ENCODE measurements at places on chromosomes 4 and X.

DNA sequence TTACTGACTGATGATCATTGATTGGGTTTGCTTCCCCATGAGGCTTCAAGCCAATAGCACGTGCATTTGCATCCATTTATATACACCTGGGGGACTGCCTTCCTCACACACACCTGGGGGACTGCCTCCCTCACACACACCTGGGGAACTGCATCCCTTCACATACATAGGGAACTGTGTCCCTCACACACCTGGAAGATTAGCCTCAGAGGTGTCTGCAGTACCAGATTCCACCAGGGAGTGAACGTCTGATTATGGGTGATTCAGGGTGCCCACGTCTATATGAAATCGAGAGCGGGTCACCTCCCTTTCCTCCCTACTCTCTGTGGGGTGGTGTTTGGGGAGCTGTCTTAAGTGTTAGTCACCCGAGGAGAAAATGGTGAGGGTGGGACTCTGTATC, 16.9 kb downstream of the CD99 start:
- DNase-seq = no peak

GRCh38 chrX:13091111-13091765, 46.8 kb upstream of the FAM9C start:
- DNase-seq = no peak

DNA sequence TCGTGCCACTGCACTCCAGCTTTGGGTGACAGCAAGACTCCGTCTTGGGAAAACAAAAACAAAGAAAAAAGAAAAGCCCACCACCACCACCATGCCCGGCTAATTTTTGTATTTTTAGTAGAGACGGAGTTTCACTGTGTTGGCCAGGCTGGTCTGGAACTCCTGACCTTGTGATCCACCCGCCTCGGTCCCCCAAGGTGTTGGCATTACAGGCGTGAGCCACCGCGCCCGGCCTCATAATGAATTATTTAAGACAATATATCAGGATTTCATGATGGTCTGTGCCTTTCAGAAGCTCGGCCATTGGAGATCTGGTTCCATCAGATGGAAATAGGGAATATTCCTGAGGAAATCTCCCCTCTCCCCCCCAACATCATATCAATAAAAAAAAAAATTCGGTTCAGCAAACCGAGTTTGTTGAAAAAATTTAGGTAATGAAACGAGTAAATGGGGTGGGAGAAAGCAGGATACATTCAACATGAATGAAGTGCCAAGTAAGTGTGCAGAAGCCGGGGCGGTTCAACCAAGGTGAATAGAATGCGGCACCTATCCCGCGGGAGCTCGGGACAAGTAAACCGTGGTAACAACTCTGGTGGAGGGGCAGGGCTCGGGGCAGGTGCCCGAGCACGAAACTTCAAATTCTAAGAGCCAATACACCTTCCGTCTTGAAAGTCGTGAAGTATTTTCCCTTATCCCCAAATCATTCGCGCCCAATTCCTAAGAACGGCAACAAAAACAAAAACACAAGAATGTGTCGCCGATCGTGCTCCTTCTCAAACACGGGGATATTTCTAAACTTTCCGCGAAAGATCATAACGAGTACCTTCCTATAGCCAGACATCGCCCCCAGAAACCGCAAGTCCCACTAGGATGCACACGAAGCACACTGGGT, 773 bp upstream of the TXLNG start:
- DNase-seq = no peak

GRCh38 chrX:149521438-149521837, 16.3 kb upstream of the IDS start:
- DNase-seq = no peak

DNA sequence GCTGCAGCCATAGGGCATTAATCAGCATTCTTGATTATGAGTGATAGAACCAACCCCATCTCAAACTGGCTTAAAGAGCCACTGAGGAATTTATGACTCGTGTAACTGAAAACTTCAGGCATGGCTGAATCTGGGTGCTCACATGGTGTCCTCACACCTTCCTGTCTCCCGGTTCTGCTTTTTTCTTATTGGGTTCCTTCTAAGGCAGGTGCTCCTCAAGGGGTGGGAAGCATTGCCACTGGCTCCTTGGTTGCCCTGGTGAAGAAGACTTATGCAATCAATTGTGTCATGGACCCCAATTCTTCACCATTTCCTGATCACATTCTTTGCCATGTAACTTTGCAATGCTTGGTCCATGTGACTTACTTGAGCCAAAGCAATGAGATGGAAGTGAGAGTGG, 4.3 kb upstream of the ZCCHC4 start:
- no peak for DNase-seq

DNA sequence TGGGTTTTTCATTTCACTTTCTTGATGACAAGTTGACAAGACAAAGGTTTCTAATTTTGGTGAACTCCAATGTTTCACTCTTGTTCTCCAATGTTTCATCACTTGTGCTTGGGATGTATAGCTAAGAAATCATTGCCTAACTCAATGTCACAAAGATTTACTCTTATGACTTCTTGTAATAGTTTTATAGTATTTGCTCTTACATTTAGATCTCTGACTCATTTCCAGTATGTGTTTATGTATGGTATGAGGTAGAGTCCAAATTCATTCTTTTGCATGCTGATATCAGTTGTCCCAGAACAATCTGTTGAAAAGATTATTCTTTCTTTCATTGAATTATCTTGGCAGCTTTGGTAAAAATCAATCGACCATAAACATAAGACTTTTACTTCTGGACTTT, 12.2 kb upstream of the NWD2 start:
- no peak for DNase-seq

- peak; percentile 85 for DNase-seq
Observed at GRCh38 chrX:101931488-101932248, at the start of gene ZMAT1. ZMAT1 (minus strand) TSS chrX:101932027; CDS start chrX:101932008, 19 bp downstream.

DNA sequence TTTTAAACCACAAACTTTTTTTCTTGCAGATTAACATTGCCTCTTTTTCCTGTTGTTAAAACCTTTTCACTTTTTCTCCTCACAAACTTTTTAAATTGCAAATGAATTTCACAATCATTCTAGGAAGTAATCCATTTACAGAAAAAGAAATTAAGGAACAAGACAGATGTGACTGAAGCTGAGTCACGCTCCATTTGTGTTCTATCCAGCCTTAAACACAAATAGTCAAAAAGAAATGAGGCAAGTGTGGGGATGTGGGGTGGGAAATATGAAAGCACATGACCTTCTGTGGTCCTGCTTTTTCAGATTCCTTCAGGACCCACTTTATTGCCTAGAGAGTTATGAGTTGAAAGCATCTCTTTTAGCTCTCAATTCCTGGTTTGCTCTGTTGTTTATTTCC, 197.0 kb downstream of the ADGRL3 start:
- no peak for DNase-seq

GRCh38 chr4:114941503-114941902, 171.9 kb downstream of the NDST4 start:
- no peak for DNase-seq

DNA sequence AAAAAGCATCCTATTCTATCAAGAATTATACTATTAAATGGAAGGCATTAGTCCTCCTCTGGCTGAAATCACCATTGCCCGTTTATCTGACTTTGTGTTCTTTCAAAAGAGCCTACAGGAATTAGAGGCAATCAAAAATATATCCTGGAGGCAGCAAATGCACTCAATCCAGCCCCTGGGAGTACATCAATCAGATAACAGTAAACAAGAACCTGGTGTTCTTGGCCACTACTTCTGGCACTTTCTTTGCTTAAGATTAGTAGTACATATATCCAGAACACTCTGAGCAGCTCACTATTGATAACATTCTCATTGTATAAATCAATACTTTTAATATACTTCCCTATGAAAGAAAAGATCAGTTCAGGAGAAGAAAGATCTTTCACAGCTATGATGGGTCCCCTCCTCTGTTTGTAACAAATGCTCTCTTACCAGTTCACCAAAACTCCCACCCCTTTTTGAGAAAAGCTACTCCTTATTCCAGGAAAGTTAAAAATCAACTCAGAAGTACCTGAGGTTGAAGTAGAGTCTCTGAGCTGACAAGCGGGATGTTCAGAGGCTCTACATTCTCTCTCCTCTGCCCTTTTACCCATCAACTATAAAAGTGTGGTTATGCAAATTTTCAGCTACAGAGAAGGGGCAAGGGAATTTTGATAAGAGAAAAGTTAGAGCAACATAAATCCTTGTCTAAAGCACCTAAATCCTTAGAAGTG, 176.0 kb downstream of the COX18 start:
- DNase-seq = no peak

DNA sequence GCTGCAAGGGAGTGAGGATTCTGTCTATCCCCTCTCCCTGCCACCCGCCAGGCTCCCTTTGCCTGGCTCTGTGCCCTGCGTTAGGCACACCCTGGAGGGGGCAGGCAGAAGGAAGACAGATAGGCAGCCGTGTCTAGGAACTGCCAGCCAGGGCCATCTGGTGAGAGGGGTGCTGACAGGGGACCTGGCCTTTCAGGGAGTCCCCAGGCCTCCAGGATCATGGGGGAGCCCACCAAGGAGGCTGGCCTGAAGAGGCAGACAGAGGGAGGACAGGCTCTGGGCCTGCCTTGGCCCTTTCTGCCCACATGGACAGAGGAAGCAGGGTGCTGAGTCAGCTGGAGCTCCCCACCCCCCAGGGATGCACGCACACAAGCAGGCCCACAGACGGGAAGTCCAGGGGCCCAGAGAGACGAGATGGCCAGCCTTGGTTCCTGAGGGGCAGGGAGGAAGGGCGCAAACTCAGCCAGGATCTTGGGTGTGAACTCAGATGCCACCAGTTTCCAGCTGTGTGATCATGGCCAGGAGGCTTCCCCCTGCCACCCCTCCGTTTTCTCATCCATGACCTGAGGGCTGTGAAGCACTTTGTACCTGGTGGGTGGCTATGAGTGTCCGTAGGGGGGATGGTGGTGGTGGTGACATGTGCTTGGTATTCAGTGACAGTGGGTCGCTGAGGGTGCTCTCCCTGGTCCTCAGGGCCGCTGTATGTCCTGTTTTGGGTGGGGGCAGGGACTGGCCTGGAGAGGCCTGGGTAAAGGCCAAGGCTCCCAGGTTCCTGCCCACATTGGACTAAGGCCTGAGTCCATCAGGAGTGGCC, 1.8 kb downstream of the SH3BP2 start:
- DNase-seq = no peak

GRCh38 chr4:147530723-147531122, 49.8 kb downstream of the EDNRA start:
- DNase-seq = no peak

- DNase-seq = no peak
Observed at GRCh38 chr4:91838181-91838861, 465.4 kb upstream of the GRID2 start.

DNA sequence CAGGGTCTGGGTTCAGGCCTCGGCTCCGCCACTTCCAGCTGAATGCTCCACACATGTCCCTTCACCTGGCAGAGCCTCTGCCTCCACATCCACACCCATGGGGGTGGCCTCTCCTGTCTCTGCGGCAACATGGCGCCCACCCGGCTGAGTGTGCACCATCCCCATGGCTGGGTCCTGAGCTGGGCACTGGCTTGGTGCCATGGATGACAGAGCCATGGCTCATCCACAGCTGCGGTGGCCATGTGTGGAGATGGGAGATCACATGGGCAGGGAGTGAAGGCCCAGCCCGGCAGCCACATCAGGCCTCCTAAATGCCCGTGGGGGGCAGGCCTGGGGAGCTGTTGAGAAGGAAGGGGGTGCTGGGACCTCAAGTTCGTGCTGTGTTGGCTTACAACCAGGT, 213.7 kb downstream of the AFAP1 start:
- no peak for DNase-seq

DNA sequence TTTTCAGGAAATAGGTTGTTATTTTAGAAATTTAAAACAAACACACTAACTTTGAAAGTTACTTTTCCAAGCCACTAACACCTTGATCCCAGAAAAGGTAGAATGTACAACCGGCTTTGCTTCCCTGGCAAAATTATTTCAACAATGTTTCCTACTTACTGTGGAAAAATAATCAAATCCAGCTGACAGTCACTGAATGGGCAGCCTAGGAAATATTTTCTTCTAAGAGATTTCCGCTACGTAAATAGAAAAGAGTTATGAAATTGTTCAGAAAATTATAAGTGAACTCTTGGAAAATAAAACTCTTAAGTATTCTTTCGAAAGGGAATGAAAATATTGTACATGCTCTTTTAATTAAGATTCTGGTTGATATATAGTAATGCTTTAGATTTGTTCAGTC, 195.7 kb downstream of the GASK1B start:
- no peak for DNase-seq

GRCh38 chr4:6944301-6945051, 34.9 kb downstream of the TBC1D14 start:
- no peak for DNase-seq

GRCh38 chrX:112785344-112785743, 55.3 kb downstream of the AMOT start:
- DNase-seq = no peak

DNA sequence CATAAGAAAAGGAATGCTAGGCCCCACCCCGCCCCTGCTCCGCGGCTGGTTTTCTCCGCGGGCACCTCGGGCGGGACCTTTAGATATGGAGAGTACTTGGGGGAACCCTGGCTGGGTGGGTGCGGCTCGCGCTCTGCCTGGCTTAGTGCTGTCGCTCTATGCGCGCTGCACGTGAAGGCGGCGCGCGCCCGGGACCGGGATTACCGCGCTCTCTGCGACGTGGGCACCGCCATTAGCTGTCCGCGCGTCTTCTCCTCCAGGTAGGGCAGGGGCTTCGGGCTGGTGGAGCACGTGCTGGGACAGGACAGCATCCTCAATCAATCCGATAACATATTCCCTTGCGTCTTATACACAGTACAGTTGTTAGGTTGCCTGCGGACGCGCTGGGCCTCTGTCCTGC, 56.0 kb downstream of the MAGEB10 start:
- no peak for DNase-seq

DNA sequence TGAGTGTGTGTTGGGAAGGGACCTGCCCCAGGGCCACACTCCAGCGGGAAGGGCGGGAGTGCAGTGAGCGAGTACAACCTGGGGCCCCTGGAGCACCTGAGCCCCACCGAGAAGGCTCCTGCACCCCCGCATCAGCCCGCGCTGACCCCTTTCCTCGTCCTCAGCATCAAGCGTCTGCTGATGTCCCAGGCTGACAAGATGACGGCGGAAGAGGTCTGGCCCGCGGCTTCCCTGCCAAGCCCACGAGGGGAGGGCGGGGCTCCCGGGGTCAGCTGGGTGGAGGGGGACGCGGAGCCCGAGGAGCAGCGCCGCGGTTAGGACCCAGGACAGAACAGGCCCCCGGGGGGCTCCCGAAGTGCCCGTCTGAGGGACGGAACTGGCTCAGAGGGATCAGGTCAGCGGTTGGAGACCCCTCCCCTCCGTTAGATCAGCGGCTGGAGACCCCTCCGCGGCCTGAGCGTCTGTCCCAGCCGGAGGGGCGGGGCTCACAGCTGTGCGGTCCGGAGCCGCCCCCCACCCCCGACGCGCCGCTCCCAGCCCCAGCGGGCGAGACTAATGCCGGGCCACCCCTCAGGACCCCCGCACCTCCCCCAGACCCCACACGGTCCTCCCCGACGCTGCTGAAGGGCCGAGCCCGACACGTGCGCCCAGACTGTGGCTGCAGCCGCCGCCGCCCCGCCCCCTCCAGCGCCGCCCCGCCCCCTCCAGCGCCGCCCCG, 6.7 kb downstream of the MYL5 start:
- DNase-seq = no peak

DNA sequence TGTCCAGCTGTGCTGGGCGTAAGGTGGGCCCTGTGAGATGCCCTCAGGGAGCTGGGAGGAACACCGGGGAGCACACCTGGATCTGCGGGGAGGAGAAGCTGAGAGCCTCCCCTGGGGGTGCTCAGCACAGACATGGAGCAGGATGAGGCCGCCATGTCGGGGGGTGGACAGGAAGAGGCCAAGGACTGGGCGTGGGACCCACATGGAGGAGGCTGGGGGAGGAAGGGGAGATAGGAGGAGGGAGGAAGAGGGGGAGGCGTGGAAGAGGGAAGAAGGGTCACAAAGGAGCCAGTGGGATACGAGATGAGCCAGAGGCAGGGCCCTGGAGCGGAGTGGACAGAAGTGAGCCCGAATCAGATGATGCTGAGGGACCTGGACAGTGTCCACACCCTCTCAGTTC, 66.3 kb downstream of the ZFYVE28 start:
- DNase-seq = no peak
